ENCODE measurements at places on chromosomes 11 and 22.

- no peak for DNase-seq
Observed at GRCh38 chr22:35230839-35231584, 26.3 kb upstream of the HMGXB4 start.

DNA sequence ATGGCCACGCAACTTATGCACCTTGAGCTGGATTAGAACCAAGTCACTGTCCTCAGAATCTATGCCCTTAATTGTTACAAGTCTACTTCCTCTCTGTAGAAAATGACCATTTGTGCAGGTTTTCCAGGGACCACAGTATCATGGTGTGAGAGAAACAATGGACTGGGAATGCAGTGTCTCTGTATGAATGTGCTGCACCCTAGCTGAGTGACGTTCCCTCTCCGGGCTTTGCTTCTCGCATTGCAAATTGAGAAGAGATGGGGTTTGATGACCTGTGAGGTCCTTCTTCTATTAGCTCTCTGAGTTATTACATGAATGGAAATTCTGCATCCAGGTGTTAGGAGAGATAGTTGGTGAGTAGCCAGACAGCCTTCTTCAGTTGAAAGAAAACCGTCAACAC, 1052.3 kb downstream of the NTM start:
- no peak for DNase-seq

- no peak for DNase-seq
Observed at GRCh38 chr22:30667107-30667493, 575 bp downstream of the DUSP18 start.

- DNase-seq = no peak
Observed at GRCh38 chr11:57615308-57615707, 17.8 kb downstream of the SERPING1 start.

GRCh38 chr11:14789879-14790484, 102.0 kb downstream of the CYP2R1 start:
- DNase-seq = no peak

DNA sequence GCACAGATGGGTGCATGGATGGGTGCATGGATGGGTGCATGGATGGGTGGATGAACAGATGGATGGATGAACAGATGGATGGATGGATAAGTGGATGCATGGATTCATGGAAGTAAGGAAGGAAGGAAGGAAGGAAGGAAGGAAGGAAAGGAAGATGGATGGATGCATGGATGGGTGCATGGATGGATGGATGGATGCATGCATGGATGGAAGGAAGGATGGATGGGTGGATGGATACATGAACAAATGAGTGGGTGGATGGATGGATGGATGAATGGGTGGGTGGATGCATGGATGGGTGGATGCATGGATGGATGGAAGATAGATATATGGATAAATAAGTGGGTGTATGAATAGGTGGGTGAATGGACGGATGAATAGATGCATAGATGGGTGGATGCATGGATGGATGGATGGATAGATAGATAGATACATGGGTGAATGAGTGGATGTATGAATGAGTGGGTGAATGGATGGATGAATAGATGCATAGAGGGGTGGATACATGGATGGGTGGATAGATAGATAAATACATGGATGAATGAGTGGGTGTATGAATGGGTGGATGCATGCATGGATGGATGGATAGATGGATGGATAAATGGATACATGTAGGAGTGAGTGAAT, 32.5 kb downstream of the IGF2 start:
- no peak for DNase-seq

- DNase-seq = no peak
Observed at GRCh38 chr22:48953103-48953720, 874.5 kb downstream of the BRD1 start.

DNA sequence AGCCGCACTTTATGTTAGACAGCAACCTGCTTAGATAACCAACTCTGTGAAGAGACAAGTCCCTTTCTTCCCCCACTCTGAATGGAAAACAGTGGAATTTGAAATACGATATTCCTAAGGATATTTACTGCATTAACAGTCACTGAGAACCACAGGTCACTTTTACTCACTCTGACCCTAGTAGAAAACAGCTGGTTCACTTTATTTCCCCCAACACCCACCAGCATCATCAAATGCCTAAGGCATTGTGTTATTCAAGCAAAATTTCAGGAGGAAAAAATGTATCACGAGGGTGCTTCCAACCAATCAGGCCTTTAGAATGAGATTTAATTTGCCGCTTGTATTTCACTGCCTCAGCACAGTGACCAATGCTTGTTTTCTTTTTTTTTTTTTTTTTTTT, 1134.1 kb upstream of the CCDC90B start:
- no peak for DNase-seq

- no peak for DNase-seq
Observed at GRCh38 chr11:77136074-77136473, 8.0 kb downstream of the MYO7A start.

DNA sequence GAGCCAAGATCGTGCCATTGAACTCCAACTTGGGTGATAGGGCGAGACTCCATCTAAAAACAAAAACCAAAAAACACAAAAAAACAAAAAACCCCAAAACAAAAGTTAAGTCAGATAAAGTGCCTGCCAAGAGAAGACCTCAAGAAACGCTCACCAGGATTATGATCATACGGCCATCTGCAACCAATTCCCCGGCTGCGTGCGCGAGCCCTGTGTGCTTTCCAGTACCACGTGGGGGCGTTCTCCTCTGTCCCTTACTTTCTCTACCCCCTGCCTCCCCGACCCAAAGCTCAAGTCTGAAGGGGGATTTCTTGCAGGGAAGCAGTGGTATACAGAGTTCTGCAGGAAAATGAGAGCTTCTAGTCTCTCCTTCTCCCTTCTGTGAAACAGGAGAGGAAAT, 10.5 kb upstream of the RPS19BP1 start:
- DNase-seq = no peak

DNA sequence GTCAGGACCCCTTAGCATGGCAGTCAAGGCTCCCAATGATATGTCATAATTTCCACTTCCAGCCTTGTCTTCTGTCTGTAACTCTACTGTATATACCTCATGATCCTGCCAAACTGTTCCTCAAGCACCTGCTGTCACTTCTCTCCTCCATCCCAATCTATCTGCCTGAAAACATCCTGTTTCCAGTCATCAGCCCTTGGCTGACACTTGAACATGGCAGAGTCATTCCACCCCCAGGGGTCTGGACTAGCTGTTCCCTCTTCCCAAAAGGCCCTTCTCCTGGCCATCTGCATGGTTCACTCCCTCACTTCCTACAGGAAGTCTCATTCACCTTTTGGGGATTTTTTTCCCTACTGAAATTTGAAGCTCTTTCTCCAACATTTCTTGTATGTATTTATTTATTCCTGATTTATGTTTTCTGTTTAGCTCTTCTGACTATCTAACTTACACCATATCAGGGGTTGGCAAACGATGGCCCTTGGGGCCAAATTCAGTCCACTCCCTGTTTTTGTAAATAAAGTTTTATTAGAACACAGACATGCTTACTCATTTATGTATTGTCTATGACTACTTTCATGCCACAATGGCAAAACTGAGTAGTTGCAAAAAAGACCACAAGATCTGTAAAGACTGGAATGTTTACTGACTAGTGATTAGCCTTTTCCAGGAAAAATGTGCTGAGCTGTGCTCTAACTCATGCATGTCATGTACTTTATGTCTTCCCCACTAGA, 278.4 kb downstream of the KIRREL3 start:
- no peak for DNase-seq

DNA sequence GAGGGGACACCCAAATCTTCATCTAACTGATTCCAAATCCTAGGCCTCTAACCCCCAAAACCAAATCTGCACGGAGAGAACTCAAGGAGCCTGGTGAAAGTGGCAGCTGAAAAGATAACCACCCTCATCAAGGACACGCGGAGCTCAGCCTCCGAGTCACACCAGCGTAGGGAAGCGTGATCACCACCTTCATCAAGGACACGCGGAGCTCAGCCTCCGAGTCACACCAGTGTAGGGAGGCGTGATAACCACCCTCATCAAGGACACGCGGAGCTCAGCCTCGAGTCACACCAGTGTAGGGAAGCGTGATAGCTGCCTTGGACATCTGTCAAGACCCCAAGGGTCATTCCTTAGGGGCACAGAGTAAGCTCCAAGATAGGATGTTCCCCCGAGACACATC, 29.3 kb upstream of the SYT8 start:
- no peak for DNase-seq

DNA sequence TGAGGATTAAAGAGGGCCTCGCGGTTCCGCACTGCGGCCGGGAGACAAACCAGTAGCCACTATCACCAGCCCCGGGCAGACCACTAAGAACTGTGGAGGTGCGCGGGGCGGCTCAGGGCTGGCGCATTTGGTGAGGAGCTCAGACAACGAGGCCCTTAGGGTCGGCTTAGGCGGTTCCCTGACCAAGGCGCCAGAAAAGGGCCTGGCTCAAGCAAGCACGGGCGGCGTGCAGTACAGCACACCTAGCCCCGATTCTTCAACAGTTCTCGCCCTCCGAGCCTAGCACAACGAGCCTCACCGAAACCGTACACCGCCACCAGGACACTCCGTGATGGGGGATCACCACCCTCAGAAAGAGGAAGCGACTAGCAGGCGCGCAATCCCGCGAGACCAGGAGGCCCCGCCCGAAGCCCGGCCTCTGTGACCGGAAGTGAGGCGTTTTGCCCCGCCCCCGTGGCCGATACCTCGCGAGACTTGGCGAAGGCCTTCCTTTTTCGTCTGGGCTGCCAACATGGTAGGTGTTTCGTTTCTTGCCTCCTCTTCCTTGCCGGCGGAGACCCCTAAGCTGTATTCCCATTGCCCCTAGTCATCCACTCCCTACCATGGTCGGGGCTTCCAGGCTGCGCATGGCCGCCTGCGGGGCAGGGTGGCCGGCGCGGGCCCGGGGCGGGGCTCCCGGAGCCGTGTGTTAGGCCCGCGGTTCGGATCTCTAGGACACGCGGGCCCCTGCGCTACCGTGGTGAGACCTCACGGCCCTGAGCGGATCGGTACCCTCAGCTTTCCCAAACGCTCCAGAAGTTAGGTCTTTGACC, at the start of the genes RPL27A and TRIM66:
TSS of gene RPL27A (plus strand) at position 490 of the 812 bp plus-strand sequence. CDS start at position 512, 22 bp downstream.
TSS of gene TRIM66 (minus strand) at position 363 of the 812 bp plus-strand sequence. CDS start 10,391 bp downstream, outside the sequence.
- DNase-seq = peak; percentile 99

- DNase-seq = no peak
Observed at GRCh38 chr11:120065876-120066275, 72.0 kb downstream of the TRIM29 start.

DNA sequence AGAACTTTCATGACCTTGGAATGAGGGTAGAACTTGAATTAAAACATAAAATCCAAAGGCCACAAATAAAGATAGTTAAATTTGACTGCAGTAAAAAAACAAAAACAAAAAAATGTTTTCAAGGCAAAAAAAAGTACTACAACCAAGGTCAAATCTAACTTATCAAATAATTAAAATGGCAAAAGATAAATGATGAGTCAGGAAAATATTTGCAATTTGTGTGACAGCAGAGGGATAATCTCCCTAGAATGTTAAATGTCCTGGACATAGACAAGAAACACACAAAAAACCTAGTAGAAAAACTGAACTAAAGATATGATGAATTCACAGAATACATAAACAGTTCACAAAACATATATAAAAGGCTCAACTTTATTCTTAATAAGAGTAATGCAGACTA, 110.2 kb upstream of the TEAD1 start:
- no peak for DNase-seq

- DNase-seq = no peak
Observed at GRCh38 chr11:15859411-15859810, 496.9 kb downstream of the SOX6 start.

GRCh38 chr11:10307022-10307399, 2.1 kb downstream of the ADM start:
- DNase-seq = no peak

DNA sequence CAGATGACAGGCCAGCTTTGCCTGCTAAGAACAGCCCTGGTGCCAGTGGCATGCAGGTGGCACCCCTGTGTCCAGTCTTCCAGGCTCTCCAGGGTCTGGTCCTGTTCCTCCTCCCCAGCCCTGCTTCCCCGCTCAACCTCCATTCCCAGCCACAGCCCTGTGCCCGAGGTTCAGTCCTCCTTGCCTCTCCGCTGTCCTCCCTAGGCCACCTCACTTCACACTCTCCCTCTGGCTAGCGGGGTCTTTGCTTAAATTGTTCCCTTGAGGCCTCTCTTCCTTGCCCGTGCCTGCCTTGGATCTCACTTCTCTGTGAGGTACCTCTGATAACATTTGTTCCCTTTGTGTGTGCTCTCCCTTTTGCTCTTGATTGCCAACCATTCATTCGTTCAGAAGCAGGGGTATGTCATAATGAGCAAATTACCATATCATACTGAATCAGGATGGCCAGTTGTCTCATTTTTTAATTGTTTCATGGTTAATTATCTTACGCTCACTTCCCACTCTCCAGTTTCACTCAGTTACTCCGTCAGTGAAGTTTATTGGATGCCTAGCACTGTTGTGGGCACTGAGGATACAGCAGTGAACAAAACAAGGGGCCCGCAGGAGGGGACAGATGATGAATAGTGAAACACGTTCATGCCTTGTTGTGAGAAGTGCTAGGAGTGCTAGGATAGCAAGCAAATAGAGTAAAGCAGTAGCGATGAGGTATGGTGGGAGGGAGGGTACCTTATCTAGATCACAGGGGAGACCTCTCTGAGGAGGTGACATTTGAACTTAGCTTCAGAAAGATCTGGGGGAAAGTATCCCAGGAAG, 7.4 kb downstream of the BMAL1 start:
- no peak for DNase-seq

DNA sequence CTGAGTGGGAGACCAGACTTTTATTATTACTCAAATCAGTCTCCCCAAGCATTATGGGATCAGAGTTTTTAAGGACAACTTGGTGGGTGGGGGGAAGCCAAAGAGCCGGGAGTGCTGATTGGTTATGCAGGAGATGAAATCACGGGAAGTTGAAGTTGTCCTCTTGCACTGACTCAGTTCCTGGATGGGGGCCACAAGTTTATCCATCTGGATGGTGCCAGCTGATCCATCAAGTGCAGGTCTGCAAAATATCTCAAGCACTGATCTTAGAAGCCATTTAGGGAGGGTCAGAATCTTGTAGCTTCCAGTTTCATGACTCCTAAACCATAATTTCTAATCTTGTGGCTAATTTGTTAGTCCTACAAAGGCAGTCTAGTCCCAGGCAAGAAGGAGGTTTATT, 53.5 kb upstream of the LMO1 start:
- no peak for DNase-seq
